ENCODE measurements at places on chromosomes 12 and 14. TPM values are rescaled to one million over a fixed set of nuclear protein-coding genes. Genes with fewer than 3 reads are reported as not detected.

E2F7 gene
- 5.2 TPM for polyA plus RNA-seq

CARMIL3 gene
- polyA plus RNA-seq: 1.3 TPM

AQP6 gene
- 13.5 TPM for polyA plus RNA-seq

KLHDC2 gene
- 172 TPM for polyA plus RNA-seq

SGPP1 gene
- polyA plus RNA-seq: 40.1 TPM

All from left renal cortex interstitium (tissue), 4 donors.